ENCODE measurements at places on chromosomes 1 and 21.

- no peak for DNase-seq
These were observed 27.7 kb downstream of the RPL5 start for GRCh38 chr1:92859400-92860039.

DNA sequence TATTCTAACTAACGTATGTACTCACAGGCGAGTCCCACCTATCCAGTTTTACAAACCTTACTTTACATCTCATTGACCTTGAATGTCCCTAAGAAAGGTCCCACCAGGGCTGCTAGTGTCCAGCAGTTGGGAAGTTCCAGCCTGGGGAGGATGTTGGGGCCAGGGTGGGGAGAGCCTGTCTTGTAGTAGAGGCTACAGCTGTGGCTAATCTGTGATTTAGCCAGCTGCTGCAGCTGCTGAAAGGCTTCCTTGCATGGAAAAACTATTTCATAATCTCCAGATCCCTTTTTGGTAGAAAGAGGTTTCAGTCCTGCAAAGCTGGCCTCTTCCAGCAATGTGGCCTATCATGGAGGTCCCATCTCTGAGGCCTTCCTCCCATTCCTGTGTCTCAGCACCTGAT is 23.1 kb downstream of the TNN start:
- no peak for DNase-seq

DNA sequence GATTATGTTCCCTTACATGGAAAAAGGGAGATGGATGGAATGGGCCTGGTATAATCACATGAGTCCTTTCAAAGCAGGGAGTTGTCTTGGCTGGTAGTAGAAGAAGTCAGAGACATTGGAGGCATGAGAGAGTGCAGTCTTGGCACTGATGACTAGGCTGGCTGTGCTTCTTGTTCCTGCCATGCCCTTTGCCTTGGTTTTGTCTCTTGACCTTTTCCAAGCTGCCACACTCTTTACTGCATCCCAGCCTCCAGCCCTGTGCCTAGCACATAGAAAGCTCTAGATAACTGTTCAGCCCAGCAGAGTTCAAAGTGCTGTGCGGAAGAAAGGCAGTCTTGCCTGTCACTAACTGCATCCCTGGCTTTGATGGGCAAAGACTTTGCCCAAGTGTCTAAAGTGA is 412.6 kb downstream of the PRDM2 start:
- DNase-seq, result no peak

GRCh38 chr1:82538876-82539275 is 738.1 kb downstream of the ADGRL2 start:
- no peak for DNase-seq

GRCh38 chr1:84583648-84584047 is 9.4 kb upstream of the CTBS start:
- DNase-seq, result no peak

DNA sequence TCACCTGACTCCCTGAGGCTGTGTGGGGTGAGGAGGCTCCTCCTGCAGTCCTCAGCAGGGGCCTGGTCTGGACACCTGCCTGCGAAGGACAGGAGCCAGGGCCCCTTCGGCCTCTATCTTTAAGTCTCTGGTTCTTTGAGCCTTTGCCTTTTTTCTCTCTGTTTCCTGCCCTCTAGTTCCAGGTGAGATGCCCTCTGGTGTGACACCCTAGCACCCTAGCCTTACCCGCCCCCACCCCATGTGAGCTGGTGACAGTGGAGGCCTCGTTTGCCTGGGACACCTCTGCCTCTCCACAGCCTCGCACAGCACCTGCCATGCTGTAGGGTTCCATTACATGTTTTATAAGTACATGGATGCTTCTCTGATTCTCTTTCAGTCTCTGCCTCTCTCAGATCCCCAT is 47.3 kb downstream of the DDX20 start:
- no peak for DNase-seq

DNA sequence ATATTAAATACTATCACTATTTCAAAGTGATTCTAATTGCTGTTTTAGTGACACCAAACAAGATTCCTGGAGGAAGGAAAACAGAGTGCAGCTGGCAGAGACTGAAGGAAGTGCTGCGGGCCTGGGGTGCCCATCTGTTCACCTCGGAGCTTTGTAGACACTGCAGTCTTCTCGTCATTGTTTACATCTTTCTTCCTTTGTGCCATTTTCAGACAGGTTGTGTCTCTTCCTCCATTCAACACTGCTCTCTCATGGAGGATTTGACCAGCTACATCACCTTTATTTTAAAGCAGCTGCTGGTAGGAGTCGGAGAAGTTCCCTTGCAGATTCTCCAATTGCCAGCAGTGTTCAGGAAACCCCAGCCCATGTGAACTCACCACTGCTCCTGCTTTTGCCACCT is 37.3 kb downstream of the ABCA4 start:
- DNase-seq, result no peak

GRCh38 chr1:199007423-199007822 is 368.6 kb downstream of the PTPRC start:
- no peak for DNase-seq

DNA sequence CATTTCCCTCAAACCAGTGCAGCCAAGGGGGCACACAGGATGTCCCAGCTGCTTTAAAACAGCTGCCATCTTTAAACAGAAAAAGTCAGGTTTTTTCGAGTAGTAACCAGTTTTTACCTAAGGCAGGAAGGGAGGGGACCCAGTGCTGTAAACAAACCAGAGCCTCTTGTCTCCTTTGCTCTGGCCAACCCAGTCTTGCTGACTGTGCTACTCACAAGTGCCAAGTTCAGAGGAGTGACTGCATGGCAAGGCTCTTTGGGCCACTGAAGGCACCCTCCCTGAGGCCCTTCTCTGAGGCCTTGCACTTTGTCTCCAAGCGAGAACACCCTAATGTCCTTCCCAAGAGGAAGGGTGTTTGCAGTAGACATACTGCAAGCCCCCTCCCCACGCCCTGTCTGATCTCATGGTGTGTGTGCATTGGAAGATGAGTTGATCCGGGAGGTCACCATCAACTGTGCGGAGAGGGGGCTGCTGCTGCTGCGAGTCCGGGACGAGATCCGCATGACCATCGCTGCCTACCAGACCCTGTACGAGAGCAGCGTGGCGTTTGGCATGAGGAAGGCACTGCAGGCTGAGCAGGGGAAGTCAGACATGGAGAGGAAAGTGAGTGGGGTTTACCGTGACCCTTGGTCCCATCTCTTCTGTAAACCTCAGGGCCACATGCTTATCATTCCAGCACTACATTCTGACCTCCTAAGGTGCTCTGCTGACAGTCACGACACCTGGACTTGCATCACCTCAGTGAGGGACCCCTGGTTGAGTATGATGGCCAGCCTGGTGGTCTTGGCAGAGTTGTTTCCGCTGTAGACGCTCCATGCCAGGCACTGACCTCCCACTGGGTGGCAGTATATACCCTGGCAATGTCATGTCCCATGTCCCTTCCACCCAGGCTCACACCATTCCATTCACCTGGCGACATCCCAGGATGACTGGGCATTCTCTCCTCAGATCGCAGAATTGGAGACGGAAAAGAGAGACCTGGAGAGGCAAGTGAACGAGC is 4.7 kb downstream of the DNALI1 start:
- DNase-seq, result no peak

DNA sequence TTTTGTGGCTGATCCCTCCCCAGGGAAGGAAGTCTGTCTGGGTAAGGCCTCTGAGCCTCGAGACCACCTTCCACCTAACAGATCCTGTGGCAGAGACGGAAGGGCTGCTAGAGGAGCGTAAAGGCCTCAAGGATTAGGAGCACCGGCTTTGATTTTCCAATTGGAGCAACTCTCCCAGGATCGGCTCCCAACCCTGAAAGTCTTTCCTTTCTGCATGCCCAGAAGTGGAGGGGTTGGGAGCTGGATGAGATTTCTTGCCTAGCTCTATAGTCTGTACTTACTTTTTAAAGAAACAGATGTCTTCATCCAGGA is 41.4 kb downstream of the ELK4 start:
- DNase-seq, result no peak

- DNase-seq, result no peak
These were observed 69.2 kb upstream of the HSPA13 start for GRCh38 chr21:14452031-14452726.

- no peak for DNase-seq
These were observed 18.1 kb upstream of the FAM78B start for GRCh38 chr1:166184897-166185296.

DNA sequence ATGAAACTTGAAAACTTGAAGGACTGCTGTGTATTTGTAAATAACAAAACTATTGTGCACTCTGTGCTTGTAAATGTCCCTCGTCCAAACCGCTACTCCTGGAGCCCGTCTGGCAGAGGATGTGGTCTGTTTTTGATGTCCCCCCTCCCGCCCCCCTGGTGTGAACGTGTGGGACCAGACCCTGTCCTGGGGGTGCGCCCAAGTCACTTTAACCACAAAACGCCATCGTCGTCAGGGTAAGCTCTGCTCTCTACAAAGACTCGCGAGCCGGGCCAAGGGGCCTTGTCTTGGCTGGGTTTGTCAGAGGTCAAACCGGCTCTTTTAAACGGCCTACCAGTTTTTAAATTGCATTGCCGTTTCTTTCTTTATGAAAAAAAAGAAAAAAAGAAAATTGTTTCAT is 87.4 kb upstream of the TMEM51 start:
- DNase-seq, result no peak

DNA sequence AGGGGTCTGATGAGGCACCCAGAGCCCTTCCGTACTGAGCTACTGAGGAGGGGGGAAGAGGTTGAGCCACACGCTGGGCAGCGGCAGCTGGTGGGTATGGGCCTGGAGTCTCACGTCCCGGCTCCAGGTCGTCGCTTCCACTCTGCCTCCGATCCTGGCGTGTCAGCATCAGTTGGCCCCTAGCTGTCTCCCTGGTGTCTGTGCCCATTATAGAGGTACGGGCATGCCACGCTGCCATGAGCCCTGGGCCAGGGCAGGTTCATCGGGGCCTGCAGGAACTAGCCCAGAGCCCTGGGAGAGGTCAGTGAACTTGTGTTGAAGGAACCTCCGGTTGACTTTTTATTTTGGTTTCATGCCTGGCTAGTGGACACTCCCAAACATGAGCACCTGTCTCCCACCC is 18.2 kb downstream of the COQ8A start:
- no peak for DNase-seq

- no peak for DNase-seq
These were observed 12.6 kb downstream of the SLAMF8 start for GRCh38 chr1:159839116-159839849.
